Hindlimb muscle (tissue), 1 donor: ENCODE measurements at places on chromosomes 5 and 9.
A peak's percentile ranks its signal among the peaks of the same experiment; 100 is the strongest.

DNA sequence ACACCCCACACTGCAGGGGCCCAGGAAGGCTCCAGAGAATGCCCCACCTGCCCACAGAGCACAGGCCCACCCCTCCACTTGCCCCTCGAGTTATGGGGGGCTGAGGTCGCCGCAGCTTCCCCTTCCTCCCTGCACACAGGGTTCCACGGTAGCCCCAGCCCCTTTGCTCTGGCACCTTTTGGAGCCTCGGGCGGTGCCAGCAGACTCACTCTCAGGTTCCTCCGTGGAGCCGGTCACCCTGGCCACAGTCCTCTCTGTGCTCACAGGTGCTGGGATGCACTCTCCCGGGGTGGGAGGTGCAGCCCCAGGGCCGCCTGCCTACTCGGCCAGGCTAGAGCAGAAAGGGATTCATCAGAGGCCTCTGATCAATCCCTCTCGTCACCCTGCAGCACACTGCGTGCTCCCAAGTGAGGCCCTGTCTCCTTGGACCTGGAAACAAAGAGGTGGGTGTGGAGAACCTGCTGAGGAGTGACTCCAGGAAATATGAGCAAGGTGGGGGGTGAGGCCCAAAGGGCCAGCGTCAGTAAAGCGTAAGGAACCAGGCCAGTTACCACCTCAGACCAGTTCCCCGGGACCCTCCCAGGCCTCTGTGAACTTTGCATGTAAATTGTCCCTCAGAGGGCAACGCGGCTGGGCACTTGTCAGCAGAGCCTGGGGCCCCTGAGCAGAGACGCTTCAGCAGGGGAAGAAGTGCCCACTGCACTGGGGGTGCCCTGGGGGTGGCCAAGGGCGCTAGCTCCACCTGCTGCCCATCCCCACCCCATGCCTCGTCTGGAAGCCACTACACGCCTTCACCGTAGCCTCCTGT is 167.8 kb downstream of the OLFM1 start:
- DNase-seq: no peak

GRCh38 chr9:437066-437465 is 222.4 kb downstream of the DOCK8 start:
- DNase-seq: peak; percentile 15

- no peak for DNase-seq
Measured at GRCh38 chr5:131254741-131255140, 9.1 kb upstream of the CDC42SE2 start.

DNA sequence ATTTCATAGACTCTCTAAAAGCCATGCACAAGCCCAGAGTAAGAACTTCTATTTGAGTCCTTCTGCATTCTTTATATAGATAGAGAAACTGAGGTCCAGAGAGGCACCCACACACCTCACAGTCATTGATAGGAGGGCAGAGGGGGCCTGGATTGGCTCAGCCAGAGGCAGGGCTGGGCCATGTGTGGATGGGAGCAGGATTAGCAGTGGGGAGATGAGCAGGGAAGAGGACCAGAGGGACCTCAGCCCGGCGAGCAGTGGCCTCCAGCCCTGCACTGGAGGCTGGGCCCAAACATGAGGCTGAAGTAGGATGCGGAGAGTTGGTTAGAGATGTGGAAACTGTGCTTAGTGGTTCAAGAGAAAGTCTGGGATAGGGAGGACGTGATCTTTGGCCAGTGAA is 34.0 kb downstream of the PPARGC1B start:
- DNase-seq: no peak

- no peak for DNase-seq
Measured at GRCh38 chr9:37295178-37295577, 127.3 kb upstream of the GRHPR start.

- DNase-seq: no peak
Measured at GRCh38 chr9:134209731-134210311, 45.5 kb upstream of the RNU6ATAC start.

- DNase-seq: no peak
Measured at GRCh38 chr5:43702293-43702692, 99.3 kb downstream of the NNT start.

GRCh38 chr5:35487233-35488025 is 130.2 kb upstream of the SPEF2 start:
- no peak for DNase-seq

- DNase-seq: no peak
Measured at GRCh38 chr5:82777106-82777505, 300.1 kb downstream of the TMEM167A start.

- no peak for DNase-seq
Measured at GRCh38 chr5:151458314-151458713, 10.9 kb downstream of the SLC36A1 start.

- no peak for DNase-seq
Measured at GRCh38 chr5:136033234-136033633, 4.4 kb downstream of the TGFBI start.

DNA sequence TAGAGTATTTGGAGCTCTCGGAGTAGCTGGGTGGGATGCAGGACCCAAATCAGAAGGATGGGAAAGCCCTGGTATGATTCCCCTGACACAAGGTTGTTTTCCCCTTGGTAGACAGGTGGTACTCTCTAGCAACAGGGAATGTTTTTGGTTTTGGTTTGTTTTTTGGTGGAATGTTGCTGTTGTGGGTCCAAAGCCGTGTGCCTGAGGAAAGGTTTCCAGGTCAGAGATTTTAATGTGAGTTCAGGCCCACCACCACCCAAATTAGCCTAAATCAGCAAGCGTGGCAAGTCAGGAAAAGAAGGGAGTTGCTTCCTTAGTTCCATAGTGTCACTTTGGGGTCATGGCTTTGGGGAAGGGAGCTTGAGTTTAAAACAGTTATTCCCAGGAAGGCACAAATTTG is 385.5 kb downstream of the RAB3C start:
- DNase-seq: no peak

DNA sequence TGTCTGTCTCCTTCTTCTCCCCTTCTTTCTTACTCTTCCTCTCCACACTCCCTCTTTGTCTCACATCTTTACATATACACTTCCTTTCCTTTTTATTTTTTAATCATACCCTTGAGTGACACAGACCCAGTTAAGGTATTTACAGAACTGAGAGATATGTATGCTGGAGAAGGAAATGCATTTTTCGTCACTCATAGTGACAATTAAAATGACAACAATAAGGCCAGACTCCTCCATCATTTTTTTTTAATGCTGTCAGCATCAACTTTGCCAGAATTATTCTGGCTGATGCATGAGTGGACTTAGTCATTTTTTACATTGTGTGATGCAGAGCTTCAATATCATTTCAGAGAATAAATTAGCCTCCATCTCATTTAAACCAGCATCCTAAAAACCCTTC is 272.9 kb downstream of the TMEM38B start:
- no peak for DNase-seq

DNA sequence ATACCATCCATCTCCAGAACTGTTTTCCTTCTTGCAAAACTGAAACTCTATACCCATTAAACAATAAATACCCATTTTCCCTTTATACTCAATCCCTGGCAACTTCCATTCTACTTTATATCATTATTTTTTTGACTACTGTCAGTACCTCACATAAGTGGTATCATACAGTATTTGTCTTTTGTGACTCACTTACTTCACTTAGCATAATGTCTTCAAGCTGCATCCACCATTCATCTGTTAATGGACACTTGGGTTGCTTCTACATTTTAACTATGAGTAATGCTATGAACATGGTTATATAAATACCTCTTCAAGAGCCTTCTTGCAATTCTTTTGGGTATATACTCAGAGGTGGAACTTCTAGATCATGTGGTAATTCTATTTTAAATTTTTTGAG is 11.6 kb upstream of the TYRP1 start:
- no peak for DNase-seq

DNA sequence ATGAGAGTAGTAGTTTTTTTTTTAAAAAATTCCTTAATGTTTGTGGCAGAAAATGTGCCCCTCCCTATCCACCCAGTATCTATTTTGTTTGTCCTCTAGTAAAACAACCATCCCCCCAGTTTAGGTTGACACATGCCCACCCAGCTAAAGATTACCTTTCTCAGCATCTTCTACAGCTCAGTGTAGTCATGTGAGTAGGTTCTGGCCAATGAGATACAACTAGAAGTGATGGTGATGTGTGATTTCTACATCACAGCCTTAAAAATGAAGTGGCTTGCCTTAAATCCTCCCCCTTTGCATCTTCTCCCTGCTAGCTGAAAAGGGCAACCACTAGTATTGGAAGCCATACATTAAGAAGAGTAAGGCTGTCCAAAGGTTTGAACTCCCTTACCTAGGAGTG is 14.9 kb downstream of the CHD1 start:
- DNase-seq: no peak

DNA sequence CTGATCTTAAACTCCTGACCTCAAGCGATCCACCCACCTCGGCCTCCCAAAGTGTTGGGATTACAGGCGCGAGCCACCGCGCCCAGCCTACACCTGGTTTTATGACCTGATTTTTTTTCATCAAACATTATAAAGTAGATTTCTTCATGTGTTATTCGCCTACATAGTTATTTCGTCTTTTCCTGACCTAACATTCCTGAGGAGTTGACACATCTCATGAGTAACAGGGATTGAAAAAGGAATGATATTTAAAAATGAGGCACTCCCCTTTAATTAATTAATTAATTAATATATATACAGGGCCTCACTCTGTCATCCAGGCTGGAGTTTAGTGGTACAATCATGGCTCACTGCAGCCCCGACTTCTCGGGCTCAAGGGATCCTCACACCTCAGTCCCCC is 20.2 kb upstream of the MTMR12 start:
- DNase-seq: no peak

GRCh38 chr5:17944046-17944445 is 309.8 kb downstream of the TAF11L14 start:
- DNase-seq: no peak

DNA sequence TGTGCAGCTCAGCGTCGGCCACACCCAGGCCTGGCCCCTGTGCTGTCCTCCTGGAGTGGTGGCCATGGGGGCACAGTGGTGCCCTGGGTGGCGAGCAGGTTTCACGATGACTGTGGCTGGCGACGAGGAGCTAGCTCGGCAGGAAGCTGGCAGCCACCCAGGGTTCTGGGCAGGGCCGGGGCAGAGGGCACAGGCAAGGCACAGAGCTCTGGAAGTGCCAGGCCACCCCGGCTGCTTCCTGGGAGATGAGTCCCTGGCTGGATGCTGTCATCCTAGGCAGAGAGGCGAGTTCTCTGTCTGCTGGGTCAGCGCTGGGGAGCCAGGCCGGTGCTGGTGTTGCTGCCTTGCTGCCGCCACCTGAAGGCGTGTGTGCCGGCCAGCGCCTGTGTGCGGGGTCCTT is 51.7 kb downstream of the RXRA start:
- DNase-seq: no peak

- DNase-seq: peak; percentile 17
Measured at GRCh38 chr5:94240596-94240992, 377.8 kb downstream of the KIAA0825 start.

DNA sequence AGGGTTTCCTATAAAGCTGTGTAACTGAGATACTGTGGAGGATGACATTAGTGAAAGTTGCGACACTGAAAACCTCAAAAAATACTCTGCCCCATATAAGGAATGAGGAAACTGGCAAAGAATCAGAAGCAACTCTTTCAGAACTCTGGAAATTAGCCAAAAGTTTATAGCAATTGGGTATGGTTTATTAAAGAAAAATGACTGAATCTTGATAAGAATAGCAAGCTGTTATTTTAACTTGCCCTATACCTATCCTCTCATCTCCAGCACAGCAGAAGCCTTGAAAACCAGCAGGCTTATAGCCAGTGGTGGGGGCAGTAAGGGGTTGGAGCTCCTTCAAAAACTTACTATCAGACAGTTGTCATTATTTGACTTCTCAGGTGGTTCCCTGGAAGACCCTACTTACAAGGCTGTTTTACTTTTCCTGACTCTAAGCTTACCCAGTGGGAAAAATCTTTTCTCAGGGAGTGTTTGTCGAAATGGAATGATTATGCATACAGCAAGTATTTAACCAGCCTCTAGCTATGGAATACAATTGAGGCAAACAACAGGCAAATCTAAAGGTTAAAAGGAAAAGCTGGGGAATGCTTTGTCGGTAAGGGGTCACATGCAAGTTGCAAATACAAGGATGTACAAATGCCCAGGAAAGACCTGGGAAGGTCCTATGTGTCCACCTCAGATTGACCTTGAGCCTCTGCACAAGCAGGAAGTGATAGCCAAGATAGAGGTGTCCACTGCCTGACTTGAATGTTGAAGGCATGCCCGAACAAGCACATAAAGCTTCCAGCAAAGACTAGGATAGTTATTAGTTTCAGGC is 21.0 kb upstream of the FAM151B start:
- no peak for DNase-seq

DNA sequence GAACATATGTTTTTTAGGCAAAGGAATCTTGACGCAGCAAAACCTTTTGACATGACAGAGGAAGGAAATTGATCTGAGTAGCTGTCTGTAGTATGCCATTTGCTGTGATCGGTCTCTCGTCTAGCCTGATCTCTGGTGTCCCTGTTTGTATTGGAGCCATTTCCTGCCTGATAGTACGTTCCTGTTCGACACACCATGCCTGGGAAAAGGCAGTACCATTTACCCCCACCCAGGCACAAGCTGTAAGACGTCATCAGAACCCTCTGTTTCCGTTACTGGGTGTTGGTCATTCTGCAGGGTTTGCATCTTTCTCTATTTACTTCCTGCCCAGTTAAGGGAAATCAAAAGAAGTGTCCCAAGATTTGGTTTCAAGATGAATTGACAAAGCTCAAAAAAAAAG is 129.7 kb downstream of the CEMIP2 start:
- DNase-seq: peak; percentile 32

GRCh38 chr5:17287501-17288155 is 70.2 kb downstream of the BASP1 start:
- DNase-seq: no peak

GRCh38 chr9:133597316-133597957 is 11.8 kb downstream of the FAM163B start:
- no peak for DNase-seq
